ENCODE measurements at places on chromosomes 4 and X.

GRCh38 chr4:113783701-113784100, 22.2 kb upstream of the CAMK2D start:
- DNase-seq = no peak

DNA sequence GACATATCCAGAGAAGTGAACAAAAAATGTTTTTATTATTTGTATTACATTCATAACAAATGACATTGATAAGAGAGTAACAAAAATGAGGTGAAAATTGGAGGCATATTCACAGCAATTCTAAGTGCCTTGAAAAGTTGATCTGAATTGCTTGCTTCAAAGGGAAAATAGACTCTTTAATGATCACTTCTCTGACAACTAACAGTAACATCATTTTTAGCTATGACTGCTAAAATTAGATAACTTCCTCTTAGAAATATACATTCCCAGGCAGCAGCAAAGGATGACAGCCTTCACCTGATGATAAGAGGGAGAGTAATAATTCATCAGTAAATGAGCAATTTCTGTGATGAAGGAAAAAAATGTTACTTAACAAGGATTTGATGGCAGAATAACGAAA, 472.5 kb downstream of the PCDH10 start:
- DNase-seq = no peak

DNA sequence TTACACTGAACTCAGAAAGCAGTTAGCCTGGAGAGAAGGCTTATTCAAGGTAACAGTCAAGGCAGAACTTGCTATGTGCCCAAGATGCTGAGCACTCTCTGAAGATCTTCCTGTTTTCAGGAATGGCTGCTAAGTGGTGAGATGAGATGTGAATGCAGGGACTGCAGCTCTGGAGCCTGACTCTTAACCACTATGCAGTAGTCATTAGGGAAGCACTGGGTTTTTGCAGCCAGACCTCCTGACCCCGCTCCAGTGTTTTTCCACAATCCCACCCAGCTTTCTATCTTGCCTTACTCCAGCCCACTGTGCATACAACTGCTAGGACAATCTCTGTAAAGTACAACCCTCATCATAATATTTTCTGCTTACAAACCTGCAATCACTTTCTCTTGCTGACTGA, 95.2 kb upstream of the LNX1 start:
- DNase-seq = no peak

DNA sequence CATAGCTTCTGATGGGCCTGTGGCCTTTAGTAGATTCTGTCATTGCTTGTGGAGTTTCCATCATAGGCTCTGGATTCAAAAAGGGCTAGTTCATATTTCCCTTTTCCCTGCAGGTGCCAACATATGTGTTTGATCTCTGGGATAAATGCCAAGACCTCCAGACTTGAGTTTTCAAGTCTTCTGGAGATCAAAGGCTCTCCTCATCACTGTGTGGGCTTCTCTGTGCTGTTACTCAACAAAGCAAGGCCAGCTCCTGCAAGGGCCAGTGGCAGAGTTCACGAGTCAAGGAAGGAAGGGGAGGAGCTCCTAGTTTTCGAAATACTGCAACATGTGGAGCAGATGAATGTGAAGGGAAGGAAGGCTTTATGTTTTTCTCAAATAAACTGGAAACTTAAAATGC, 62.7 kb upstream of the SCML1 start:
- DNase-seq = no peak

- DNase-seq = no peak
These were observed 113.5 kb upstream of the GATB start for GRCh38 chr4:151874328-151874727.

DNA sequence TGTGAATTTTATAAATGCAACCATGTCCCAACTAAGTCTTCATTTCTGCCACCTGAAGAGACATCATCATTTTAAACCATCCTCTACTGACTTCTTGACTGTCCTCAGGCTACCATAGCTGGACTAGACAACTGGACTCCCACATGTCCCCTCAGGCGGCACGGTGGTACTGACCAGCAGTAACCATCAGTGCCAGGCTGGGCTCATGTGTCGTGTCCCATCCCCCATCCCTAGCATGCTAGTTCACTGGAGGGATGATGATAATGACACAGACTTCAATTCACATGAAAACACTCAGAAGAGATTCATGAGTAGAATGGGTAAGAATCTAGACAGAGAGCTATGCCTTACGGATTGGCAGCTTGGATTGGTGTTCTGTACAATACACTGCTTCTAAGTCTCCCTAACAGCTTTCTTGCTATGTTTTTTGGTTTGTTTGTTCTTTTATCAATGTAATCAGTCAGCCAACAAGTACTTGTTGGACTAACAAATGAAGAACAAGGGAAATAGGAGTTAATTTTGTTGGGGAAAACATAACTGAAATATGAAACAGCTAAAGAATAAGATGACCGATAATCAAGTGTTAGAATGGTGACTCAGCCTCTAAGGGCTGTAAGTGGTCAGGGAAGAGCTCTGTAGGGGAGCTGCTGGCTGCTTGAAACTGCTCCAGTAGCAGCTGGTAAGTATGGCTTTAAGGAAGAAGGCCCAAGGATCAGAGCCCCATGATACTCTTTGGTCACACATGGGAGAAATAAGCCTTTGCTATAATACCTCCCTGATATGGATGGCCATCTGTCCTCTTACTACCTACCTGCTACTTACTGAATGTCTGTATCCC, 10.3 kb downstream of the ZDHHC9 start:
- DNase-seq = no peak
